ENCODE measurements at places on chromosomes 7 and 10.

GRCh38 chr7:135685306-135686084 lies 23.2 kb downstream of the STMP1 start:
- no peak for DNase-seq

DNA sequence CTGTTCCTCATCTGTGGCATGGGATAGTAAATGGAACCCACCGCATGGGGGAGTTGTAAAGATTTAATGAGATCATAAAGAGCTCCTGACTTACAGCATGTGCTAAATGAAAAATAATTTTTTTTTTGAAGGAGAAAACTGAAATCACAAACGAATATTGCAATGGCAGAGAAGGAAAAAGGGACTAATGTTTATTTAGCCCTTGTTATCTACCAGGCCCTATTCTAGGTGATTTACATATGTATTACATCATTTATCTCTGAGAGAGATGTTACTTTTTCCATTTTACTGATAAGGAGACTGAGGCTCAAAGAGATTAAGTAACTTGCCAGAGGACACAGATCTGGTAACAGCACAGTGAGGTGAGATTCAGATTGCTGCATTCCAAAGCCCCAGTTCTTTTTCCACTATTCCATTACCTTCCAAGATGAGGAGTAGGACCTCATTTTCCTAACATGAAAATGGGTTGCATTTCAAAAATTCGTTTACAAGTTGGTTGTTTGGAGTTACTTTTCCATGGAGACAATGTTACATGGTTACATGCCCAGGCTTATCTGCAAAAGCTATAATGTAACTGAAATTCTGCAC lies 28.6 kb downstream of the VCL start:
- DNase-seq = no peak

DNA sequence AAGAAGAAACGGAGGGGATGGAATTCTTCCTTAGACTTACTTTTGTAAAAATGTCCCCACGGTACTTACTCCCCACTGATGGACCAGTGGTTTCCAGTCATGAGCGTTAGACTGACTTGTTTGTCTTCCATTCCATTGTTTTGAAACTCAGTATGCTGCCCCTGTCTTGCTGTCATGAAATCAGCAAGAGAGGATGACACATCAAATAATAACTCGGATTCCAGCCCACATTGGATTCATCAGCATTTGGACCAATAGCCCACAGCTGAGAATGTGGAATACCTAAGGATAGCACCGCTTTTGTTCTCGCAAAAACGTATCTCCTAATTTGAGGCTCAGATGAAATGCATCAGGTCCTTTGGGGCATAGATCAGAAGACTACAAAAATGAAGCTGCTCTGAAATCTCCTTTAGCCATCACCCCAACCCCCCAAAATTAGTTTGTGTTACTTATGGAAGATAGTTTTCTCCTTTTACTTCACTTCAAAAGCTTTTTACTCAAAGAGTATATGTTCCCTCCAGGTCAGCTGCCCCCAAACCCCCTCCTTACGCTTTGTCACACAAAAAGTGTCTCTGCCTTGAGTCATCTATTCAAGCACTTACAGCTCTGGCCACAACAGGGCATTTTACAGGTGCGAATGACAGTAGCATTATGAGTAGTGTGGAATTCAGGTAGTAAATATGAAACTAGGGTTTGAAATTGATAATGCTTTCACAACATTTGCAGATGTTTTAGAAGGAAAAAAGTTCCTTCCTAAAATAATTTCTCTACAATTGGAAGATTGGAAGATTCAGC lies 158.7 kb upstream of the LANCL2 start:
- no peak for DNase-seq

GRCh38 chr7:31102973-31103850 lies 51.1 kb downstream of the ADCYAP1R1 start:
- DNase-seq = no peak

- DNase-seq = no peak
Measured at GRCh38 chr7:1668396-1669063, 1.5 kb upstream of the ELFN1 start.

DNA sequence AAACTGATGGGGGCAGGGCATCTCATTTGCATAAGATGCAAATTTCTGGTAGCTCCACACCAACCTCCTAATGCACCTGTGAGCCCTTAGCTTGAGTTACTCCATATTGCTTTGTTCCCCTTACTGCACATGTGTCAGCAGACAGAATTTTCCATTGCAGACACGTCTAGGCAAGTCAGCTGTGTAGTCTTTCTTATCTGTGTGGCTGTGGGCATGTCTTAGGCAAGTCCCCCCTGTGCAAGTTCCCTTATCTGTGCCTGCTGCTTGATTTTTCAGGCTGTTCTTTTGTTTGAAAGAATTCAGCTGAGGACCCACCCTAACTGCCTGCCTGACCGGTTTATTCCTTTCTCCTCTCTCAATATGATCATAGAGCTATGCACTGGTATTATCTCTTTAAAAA lies 28.5 kb upstream of the TRIM24 start:
- DNase-seq = no peak

- no peak for DNase-seq
Measured at GRCh38 chr7:34991938-34992840, 45.1 kb downstream of the DPY19L1 start.

GRCh38 chr7:99010281-99010680 lies 131.9 kb downstream of the TRRAP start:
- DNase-seq = no peak

DNA sequence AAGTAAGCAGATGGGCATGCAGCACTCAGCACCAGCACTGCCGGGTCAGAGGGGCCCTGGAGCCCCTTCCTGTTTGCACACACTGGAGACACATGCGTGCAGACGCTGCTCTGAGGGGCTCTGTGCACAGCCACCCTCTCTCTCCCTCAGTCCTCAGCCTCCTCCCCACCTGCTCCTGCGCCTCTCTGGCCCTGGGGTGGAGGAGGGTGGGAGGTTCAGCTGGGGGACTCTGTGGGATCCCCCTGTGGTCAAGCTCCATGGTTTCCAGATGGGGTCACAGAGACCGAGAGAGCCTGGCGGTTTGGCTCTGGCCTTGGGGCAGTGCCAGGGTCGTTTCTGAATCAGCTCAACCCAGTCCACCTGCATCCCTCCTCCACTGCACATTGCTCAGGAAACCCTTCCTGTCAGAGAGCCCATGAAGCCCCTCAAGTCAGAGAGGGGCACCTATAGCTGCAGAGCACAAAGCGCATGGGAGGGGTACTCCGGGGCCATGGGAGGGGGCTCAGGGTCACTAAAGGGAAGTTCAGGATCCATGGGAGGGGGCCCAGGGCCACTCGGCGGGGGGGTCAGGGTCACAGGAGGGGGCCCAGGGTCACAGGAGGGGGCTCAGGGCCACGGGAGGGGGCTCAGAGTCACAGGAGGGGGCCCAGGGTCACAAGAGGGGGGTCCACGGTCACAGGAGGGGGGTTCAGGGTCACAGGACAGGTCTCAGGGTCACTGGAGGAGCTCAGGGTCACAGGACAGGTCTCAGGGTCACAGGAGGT lies 161.7 kb downstream of the ADARB2 start:
- DNase-seq = no peak

DNA sequence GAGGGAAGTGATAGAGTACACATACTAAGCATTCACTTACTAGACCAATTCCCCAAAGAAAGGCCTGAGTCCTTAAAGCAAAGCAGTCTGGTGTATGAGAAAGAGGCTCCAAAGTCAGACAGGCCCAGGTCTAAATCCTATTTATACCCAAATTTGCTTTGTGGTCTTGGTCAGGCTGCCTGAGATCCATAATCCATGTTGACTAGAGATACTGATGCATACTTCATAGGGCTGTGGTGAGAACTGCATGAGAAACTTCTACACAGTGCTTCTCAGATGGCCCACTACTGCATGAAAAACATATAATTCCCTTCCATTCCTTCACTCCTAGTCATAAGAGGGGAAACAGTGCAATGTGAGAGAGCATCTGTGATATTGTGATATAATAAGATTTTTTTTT lies 81.6 kb upstream of the SP4 start:
- no peak for DNase-seq

DNA sequence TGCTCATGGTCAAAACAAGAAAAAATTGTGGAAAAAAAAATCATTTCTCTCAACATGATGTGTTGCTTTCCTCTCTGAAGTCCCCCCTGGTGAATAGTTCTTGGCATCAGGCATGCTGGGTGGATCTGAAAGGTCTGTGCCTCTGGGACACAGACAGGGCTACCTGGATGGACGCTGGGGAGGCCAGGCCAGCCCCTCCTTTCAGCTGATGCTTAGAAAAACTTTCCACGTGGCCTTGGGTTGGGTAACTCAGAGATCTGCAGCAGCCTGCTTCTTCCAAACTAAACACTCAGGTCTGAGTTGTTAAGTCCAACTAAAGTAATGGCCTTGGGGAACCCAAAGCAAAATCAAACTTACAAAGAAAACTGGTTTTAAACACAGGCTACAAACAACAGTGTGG lies 113.0 kb downstream of the CCDC3 start:
- no peak for DNase-seq

GRCh38 chr10:107453561-107453960 lies 289.1 kb upstream of the SORCS1 start:
- no peak for DNase-seq

GRCh38 chr7:121379930-121380329 lies 16.2 kb downstream of the FAM3C start:
- no peak for DNase-seq

DNA sequence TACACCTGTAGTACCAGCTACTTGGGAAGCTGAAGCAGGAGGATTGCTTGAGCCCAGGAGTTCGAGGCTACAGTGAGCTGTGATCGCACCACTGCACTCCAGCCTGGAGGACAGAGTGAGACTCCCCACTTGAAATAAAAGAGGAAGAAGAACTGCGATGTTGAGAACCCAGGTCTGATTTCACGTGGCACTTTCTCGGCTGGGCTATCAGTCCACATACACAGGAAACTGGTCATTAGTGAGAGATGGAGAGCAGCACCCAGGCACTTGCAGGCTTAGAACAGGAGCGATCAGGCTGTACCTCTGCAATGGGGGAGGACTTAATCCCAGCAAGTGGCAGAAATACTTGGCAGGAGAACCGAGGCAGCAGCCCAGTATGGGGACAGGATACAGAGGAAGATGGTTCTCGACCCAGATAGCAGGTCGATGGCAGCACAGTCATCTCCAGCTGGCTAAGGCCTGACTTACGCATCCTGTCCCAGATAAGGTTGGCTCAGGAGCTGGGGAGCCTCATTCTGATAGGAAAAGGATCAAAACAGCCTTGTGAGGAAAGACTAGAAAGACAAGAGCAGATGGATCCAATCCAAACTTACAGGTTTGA lies 487.7 kb upstream of the AUTS2 start:
- DNase-seq = no peak

DNA sequence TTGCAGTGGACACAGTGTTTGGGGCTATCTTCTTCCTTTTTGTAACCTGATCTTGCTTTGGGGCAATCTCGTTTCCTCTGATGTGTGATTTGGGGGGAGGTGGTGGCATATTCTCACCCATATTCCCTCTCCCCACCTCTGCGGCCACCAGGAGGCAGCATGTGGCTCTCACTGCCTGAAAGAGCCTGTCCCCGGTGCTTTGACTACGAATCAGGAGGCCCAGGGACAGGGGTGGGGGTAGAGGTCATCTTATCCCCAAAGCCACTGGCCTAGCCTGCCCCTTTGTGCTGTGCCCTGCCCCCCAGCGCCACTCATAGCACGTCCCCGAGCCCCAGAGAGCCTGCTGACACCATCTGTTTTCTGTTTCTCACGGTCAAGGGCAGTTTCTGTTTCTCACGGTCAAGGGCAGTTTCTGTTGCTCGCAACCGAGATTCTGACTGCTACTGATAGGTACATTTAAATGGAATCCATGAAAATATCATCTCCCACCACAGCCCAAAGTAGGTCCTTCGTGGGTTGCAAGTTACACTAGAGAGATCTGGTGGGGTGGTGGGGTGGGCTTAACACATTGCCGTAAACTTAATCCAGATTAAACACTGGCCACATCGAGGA lies 28.2 kb downstream of the PHYH start:
- peak; percentile 45 for DNase-seq

DNA sequence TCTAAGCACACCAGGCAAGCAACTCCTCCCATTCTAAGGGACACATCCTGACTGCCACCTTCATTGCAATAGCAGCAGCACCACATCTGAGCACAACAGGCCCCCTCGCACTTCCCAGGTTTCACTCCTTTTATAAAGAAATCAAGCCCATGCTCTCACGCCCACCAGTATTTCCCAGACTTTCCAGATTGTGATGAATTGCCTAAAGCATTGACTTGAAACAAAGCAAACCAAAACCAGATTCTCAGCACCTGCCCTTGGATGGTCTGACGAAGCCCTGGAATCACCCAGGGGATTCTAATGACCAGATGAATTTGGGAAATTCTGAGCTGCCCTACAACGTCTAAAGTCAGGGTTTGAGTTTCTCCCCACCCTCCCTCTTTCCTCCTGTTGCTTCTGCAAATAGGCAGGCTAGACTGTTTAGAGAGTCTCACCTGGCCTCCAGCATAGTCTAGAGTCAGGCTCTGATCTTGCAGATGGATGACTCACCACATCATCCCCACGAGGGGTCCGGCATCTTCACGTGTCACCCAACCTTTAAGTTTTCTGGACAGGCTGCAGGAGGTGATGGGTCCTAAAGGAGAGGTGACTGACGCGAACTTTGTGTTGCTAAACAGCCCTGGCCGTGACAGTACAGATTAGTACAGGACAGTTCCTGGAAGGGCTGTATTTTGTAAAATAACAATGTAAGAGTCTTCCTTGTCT lies 198.0 kb downstream of the SKIDA1 start:
- no peak for DNase-seq

GRCh38 chr7:35734001-35734483 lies 39.1 kb upstream of the HERPUD2 start:
- no peak for DNase-seq

- peak; percentile 67 for DNase-seq
Measured at GRCh38 chr10:15200626-15201025, 32.1 kb upstream of the NMT2 start.

- no peak for DNase-seq
Measured at GRCh38 chr7:148336411-148336810, 254.2 kb upstream of the C7orf33 start.

DNA sequence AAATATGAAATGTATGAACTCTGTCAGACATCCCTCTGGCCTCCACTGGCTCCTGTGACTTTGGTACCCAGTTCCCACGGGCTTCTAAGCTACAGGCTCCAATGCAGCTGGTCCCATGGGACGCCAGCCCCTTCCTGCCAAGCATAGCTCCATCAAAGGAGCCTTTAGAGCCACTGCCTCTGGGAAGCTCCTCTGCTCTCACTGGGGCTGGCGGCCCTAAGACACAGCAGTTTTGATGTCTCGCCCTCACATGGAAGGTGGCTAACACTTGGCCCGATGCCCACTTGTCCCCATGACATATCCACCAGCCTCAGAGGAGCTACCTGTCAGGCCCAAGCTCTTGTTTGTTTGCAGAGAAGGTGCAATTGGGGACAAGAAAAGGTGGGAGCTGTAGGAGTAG lies 453.7 kb upstream of the LRRN3 start:
- DNase-seq = no peak

- no peak for DNase-seq
Measured at GRCh38 chr7:23873306-23873705, 163.3 kb downstream of the STK31 start.

GRCh38 chr7:19026888-19027287 lies 90.5 kb downstream of the TWIST1 start:
- no peak for DNase-seq

GRCh38 chr10:76456197-76456596 lies 1024.8 kb downstream of the LRMDA start:
- DNase-seq = no peak

GRCh38 chr10:86941991-86942421 lies 15.4 kb downstream of the MMRN2 start:
- DNase-seq = no peak

All from AG08396 (cell line).